ENCODE measurements at places on chromosomes 4 and X.

GRCh38 chrX:139287155-139287924 is 243.2 kb upstream of the F9 start:
- no peak for DNase-seq

DNA sequence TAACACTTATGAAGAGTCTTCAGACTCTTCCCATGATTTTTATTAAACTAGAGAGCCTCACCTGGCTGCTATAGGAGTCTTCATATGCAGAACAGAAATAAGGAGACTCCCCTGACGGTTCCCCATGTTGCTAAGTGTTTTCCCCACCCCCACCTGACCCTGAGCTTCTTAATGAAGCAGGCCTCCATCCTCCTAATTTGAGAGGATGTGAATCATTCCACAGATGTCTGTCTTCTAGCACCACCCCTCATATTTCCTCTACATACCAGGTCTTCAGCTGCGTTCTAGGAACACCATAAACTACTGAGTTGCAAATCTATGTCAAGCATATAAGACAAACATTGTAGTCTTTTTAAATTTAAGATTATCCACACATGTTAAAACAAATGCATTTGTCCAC is 36.9 kb downstream of the RP2 start:
- peak; percentile 65 for DNase-seq

DNA sequence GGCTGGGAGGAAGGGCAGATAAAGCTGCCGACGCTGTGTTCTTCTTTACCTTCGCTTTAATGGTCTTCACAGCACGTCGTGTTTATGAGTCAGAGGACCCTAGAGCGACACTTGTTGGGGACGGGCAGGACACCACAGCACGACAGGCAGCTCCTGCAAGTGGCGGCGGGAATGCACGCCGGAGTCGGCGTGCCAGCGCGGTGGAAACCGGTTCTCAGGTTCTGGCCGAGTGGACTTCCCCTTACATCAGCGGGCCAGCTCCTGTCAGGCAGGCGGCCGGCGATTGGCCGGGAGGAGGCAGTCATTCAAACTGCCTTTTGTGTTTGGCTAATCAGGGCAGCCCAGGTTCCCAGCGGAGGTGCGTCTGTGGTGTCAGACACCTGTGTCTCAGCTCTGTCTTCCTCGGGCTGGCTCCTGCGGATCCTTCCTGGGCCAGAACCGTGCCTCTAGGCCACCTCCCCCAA is 150.9 kb downstream of the SHROOM3 start:
- no peak for DNase-seq

DNA sequence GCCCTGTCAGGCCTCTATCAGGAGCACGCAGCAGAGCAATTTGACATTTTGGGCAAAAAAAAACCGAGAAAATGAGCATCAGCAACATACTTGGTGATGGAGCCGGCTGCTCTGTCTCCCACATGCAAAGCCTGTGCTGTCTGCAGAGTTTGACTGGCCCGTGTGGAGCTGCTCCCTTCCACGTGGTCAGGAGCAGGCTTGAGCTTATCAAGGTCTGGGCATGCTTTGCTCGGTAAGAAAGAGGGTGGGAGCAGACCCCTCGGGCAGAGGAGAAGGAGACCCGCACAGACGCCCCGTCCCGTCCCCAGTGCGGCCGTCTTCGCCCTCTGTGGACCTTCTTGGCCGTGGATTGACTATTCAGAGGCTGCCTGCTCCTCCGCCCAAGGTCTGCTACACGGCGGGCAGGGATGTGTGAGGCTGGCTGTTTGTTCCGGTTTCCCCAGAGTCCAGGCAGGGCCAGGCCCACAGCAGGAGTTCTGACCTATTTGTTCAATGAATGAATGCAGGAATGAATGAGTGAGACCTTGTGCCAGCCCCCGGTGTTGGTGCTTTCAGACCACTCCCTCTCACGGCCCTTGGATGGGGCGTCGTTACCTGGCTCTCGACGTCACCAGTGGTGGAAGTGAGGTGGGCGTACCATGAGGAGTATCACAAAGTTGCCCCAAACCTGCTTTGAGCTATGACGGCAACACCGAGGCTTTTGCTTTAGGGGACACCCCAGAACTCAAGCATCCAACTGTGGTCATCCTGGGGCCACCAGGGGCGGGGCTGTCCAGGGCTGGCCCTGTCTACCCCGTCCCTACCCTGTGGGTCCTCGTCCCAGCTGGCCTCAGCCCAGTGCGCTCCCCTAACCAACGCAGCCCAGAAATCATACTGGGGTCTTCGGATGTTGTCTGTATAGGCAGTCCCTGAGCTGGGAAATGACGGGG is 54.7 kb upstream of the ADRA2C start:
- DNase-seq, result no peak

- no peak for DNase-seq
These were observed 44.3 kb downstream of the RCHY1 start for GRCh38 chr4:75469896-75470295.

Measured in HT1080 (cell line).